WERI-Rb-1 (cell line): ENCODE measurements at places on chromosomes 5 and 9.

- peak; percentile 50 for DNase-seq
These were observed 36.4 kb downstream of the GLT6D1 start for GRCh38 chr9:135602789-135603481.

DNA sequence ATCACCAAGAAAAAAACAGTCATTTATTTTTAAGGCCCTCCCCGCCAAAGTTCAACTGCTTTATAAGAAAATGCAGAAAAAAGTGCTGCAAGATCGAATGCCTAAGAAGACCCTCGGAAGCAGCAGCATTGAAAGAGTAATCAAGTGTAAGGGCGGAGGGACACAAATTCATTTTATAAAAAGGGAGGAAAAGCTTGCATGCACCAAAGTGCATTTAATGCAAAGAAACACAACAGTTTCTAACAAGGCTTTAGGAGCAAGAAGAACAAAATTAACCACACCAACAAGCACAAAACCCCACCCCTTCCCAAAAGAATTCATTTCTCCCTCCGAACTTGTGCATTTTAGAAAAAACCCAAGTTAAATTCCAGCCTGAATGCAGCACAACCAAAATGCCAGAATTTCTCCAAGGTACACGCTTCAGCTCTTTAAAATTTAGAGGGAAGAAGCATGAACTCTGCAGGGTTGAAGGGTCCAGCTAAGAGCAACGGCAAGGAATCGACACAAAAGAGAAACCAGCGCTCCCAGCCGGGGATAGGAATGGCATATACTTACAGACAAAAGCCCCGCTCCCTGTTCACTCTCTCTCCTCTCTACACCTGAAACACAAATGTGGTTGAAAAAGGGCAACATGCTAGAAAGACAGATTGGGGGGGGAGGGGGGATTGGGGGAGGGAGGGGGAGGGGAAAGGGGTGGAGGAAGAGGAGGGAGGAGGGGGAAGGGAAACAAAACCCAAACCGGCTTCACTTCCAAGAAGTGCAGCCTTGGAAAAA, at the start of gene NREP:
NREP (minus strand) TSS at position 614 of the 774 bp plus-strand sequence. CDS start 1,422 bp downstream, outside the sequence.
- DNase-seq = no peak

DNA sequence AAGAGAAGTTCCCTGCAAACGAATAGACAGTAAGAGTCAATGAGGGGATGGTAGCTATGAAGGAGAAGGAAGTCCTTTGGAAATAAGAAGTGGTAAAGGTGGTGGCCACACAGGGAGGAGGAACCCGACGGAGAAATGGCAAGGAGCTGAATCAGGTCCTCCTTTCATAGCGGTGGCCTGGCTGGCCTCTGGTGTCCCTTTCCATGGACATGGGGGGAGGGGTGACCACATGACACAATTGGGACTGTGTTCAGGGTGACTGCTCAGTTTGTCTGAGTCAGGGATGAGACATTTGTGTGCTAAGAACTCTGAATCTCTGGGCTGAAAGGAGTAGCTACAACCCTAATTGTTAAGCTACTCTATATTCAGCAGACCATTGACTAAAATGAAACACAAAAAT, 28.7 kb upstream of the TIMD4 start:
- no peak for DNase-seq

DNA sequence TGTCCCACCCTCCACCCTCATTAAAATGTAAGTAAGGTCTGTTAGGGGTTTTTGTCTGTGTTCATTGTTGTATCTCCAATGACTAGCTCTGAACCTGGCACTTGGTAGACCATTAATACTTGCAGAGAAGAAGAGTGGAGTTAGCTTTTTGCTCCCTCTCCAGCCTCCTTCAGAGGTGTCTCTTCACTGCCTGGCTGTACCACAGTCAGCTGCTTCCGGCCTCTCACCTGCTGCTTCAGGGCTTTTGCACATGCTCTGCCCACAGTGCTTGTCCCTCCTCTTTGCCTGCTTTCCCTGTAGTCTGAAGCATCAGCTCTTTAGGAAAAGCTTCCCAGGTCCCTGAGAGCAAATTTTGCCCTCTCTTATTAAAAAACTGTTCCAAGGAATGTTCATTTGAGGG, 83.6 kb downstream of the SNX24 start:
- DNase-seq = no peak

DNA sequence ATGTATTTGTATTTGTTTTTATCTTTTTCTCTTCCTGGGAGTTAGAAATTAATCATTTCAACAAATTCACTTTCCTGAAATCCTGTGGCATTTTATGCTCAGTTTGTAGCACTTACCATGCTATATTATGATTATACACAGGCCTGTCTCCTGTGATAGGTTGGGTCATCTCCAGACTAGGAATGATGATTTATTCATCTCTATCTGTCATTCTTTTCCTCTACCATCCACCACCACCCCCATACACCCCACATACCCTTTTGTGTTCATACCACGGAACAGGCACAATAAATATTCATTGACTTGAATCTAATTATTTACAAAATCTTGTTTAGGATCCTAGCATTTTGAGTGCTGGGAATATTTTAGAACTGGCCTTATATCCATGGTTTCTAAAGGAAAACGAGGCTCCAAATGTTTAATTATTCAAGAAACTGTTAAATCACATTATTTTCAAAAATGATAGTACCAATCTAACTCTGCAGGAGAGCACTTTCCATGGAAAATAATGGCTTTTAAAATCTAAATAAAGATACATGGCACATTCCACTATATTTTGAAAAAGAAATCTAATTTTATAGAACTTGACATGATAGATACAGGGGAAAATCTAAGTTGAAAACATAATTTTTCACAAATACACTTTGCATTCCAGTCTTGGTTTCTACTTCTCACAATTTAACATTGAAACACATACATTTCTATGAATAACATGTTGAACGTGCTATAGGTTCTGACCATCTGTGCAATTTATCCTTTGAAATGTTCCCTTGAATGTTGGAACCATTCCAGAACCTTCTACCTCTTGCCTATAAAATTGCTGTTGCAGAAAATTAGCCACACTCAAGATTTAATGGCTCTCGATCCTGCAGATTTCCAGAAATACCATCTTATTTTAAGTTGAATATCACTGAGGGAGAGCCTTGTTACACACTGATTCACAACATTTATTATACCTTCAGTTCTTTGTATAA, 89.3 kb downstream of the STARD4 start:
- DNase-seq = no peak

- DNase-seq = no peak
These were observed 990.2 kb downstream of the CDH12 start for GRCh38 chr5:21862986-21863385.

- DNase-seq = no peak
These were observed 192.7 kb downstream of the DAB2IP start for GRCh38 chr9:121844098-121844497.

DNA sequence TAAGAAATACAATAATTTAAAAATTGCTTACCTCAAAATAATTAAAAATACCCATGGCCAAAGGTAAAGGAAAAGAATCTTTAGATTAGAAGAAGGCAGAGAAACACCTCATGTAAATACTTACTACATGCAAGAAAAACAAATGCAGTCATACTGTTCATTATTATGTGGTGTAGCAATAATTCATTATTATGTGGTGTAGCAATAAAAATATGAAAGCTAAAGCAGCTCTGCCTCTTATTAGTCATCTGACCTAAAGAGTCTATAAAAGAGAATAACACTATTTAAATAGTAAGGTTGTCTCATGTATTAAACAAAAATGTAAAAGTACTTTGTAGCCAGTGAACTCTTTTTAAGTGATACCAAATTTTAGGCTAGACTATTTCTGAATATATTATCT, 6.6 kb downstream of the DTWD2 start:
- no peak for DNase-seq

DNA sequence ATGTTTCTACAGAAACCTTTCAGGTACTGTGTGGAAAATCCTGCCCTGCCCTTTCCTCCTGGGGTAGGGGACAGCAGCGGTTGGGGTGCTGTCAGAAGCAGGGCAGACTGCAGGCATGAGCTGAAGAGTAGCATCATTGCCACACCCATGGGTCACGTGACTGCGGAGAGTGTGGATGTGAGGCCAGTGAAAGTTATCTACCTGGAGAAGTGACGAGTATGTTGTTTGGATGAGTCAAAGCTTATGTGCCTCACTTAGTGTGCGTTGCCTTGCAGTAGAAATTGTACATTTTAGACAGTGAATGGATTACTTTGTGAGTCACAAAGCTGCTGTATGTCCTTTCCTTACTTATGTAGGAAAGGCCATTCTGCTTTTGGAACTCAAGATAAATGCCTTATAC, 21.7 kb upstream of the ACTBL2 start:
- DNase-seq = no peak

- no peak for DNase-seq
These were observed 308.8 kb upstream of the TRPC7 start for GRCh38 chr5:136674178-136674577.

- no peak for DNase-seq
These were observed 41.9 kb downstream of the WDR36 start for GRCh38 chr5:111134087-111134486.

DNA sequence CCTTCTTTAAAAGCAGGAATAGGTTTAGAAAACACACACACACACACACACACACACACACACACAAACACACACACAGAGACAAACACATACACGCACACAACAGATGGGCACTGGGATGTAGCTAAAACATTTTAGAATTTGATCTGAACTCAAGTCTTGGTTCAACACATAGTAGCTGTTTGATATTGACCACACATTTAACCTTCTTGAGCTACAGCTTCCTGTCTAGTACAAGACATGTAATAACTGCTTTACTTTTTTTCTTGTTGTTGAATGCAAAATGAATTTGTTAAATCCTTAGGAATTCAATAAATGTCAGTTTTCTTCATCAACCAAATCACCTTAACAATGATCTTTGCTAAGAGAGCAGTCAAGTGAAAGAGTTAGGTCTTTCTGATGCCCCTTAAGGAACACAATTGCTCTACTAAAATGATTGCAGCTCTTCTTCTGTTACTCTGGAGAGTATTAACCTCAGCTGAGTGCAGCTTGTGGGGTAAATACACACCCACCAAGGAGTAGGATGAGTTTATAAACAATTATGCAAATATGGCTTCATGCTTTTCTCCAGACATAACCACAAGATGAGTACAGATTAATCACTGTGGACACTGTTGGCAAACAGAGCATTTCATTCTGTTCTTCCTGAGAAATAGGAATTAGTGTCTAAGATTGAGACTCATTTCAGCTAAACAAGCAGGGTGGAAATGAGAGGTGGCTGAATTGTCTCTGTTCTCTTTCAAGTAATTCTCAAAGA, 302.9 kb upstream of the PAPPA start:
- DNase-seq = no peak

GRCh38 chr5:41842777-41843176, 27.4 kb downstream of the OXCT1 start:
- DNase-seq = no peak

- no peak for DNase-seq
These were observed 88.2 kb upstream of the NIPAL4 start for GRCh38 chr5:157371655-157372471.

DNA sequence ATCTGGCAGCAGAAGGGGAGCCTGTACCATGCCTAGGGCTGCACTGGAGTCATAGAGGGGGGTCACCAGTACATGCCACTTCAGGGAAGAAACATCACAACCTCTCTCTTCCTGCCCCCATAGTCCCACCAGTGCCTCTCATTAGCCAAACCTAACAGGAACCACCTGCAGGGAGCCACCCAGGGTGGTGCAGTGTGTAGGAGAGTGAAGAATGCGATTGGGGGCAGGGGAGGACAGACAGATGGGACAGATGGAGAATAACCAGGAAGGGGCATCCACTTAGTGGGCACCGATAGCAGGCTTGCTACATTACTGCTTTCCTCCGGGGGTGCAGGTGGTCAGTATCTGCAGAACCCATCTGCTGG, 19.2 kb downstream of the DAPK1 start:
- DNase-seq = no peak

DNA sequence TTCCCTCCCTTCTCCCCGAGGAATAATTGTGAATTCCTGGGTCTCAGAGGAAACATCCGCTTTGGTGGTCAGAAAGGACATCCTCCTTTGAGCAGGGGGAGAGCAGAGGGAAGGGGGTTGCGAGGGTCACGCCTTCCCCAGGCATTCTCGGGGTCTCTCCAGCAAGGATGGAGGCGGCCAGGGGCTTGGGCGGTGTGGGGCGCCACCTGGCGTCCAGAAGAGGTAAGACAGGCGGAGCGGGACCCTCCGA, 129.1 kb downstream of the KCNIP1 start:
- DNase-seq = peak; percentile 65

- no peak for DNase-seq
These were observed 168.0 kb downstream of the CCDC171 start for GRCh38 chr9:15720861-15721260.

DNA sequence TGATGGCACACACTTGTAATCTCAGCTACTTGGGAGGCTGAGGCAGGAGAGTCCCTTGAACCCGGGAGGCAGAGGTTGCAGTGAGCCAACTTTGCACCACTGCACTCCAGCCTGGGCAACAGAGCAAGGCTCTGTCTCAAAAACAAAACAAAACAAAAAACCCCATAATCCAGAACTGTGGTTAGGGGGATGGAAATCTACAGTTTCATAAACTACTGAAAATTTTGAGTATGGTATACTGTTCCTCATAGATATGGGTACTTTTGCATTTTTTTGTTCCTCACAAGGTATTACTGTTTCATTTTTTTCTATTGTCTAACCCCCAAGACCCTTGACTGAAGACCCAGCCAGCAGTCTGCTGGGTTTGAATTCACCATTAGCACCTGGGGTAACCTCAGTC, 52.2 kb upstream of the MAP3K1 start:
- DNase-seq = no peak

DNA sequence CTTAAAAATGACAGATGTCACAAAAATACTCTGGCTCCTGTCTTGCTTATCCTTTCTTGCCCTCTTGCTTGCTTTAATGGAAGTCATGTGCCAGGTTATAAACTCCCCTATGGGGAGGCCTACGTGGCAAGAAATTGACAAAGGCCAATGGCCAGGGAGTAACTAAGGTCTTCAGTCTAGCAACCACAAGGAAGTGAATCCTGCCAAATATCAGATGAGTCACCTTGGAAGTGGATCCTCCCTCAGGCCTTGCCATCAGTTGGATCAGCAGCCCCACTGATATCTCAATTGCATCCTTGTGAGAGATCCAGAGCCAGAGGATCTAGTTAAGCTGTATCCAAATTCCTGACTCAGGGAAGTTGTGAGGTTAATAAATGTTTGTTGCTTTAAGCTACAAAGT, 82.8 kb downstream of the CAAP1 start:
- no peak for DNase-seq

- DNase-seq = no peak
These were observed 25.1 kb downstream of the ZNF618 start for GRCh38 chr9:113901221-113901688.

DNA sequence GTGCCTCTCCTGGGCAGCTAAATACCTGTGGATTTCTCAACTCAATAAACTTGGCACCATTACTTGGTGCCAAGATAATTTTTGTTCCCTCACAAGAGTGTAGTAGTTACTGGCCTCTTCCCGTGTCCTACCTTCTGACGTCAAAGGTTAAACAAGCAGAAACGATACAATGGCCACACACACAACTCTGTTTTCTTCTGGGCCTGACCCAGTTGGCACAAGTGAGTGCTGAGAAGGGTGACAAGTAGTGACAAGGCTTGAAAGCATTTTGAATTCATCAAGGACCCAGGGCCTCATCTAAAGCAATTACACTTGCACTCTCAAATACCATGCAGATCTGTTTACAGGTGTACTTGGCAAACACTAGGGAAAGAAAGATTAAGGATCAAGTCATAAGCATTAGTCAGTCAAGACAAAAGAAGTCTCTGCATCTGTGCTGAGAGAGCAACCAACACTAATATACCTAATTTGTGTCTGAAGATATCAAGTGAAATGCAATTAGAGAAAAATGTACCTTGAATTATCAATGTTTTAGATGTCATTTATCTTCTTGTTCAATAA, 30.8 kb downstream of the RASEF start:
- DNase-seq = no peak

- no peak for DNase-seq
These were observed 9.3 kb upstream of the ACSL6 start for GRCh38 chr5:132020568-132021339.

GRCh38 chr5:90293931-90294330, 115.6 kb downstream of the CETN3 start:
- no peak for DNase-seq
